ENCODE measurements at places on chromosomes 5 and 9.
A peak's percentile ranks its signal among the peaks of the same experiment; 100 is the strongest.

GRCh38 chr9:127921557-127922120 is 4.8 kb upstream of the ST6GALNAC4 start:
- peak; percentile 81 for DNase-seq

DNA sequence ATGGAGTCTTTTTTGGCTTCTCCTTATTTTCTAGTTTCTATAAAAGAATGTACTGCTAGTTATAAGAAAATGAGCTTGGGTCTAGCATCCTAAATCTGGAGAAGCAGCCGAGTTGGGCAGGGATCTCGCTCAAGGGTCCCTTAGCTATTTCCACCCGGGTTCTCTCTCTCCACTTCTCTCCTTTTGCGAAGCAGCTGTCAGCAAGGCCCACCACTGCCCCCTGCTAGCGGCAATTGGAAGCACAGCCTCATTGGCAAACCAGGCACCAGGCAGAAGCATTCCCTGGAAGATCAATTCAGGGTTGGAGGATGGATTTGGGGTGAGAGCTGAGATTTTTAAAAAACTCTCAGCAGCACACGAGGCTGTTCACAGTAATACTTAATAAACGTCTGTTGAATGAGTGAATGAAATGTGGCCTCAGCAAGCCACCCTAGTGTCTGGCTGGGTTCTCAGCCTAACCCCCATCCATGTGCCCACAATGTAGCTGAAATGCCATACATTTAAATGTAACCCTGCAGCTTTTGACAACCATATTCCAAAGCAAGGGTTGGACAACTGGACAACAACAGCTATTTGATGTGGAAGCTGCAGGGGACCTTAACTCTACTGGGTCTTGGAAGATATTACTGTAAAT is 34.6 kb upstream of the TNIP1 start:
- peak; percentile 65 for DNase-seq

DNA sequence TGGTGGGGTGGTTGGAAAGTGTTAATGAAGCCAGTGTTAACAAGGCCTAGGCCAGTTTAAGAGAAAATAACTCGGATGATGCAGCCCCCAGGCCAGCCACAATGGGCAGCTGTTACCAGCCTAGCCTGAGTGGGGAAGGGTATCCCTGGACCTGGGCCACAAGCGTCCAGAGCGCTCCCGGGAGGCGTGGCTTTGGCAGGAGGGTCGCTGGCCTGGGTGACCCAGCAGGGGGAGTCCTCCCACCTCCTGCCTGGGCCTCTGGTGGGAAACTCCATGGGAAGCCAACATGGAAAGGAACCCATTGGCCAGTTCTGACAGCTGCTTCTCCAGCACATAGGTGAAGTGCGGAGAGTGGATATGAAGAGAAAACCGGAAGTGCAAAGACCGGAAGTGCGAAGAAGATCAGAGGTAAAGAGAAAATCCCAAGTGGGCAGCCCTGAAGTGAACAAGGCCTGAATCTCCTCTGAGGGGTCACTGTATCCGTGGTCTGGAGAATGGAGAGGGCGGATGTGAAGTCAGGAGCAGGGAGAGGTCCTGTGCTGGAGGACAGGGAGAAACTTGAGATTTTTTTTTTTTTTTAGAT is 79.0 kb downstream of the ADCY2 start:
- DNase-seq, result no peak

DNA sequence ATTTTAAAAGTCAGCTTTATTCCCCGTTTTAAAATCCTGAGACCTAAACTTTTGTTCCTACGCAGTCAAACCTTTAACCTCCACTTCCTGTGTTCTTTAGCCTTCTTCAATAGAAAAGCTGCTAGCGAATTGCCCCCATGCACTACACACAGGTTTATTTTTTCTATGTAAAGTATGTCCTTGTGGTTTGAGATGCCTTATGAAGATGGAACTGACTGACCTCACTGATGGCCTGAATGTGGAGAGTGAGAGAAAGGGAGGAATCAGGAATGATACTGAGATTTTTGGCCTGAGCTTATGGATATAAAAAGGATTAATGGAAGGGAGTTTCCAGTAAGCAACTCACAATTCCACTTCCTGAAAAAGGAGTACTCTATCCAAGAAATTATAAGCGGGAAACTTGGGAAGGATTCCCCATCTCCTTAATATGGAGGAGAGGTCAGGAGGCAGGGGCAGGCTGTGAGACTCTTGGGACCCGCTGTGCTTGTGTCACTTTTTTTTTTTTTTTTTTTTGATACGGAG is 89.5 kb downstream of the UGCG start:
- DNase-seq, result no peak

DNA sequence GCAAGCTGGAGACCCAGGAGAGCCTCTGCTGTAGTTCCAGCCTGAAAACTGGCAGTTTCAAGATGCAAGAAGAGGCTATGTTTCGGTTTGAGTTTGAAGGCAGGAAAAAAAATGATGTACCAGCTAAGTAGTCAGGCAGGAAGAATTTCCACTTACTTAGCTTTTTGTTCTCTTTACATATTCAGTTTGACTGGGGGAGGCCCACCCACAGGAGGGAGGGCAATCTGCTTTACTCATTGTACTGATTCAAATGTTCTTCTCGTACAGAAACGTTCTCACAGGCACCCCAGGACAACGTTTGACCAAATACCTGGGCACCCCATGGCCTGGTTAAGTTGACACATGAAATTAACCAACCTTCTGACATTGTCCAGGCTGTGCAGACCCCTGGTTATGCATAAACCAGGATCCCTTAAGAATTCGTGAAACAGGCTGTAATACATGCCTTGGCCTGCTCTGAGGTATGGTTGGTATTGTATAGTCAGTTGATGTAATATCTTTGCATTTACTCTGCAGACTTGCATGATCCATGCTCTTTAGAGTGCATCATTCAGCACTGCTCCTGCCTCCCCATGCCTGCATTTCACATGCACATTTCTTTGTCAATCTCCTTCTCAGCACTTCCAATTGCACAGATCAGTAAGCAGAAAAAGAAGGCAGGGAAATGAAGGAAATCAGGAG is 687.1 kb downstream of the TAF11L14 start:
- no peak for DNase-seq

- no peak for DNase-seq
Measured at GRCh38 chr5:97499605-97500004, 316.6 kb upstream of the RIOK2 start.

DNA sequence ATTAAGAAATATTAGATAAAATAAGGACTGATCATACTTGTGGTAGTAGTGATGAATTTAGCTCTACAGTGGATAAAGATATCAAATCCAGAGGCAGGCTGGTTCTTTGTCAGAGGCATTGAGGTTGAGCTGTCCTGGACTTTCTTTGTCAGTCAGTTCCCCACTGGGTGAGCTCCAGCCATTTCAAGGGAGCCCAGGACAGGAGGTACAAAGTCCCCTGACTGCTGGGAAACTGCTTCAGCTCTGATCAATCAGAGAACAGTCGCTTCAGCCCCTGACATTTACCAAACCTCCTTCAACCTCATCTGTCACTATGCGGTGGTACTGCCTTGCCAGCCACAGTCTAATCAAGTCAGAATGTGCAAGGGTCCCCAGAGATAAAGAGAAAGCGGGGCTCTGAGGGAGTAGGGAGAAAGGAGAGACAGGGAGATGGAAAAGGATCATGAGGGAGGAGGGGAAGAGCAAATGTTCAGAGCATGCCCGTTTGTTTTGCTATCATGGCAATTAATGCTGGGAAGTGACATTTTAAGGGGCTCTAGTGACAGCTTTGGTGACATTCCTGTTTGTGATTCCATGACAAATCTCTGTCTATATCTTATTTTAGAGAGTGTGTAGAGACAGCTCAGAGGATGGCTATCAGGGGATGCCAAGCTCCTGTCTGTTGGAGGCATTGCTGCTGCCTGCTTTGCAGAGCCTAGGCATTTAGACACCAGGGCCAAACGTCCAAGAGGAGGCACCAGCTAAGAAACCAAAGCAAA is 223.2 kb downstream of the ASTN2 start:
- no peak for DNase-seq

DNA sequence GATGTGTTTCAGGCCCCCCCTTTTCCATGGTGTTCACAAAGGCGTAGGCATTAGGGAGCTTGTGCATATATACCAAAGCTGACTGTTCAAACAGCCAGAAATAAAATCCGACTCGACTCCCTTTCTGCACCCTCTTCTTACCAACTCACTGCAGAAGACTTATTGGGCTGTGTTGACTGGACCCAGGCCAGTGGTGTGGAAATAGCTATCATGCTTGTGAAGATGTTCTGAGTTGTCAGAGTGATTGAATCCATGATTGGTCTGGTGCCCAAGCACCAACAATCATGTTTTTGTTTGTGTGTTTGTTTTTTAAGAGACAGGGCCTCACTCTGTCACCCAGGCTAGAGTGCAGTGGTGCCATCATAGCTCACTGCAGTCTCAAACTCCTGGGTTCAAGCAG is 21.6 kb downstream of the TJP2 start:
- no peak for DNase-seq

GRCh38 chr9:37909326-37909725 is 5.4 kb upstream of the SLC25A51 start:
- no peak for DNase-seq

DNA sequence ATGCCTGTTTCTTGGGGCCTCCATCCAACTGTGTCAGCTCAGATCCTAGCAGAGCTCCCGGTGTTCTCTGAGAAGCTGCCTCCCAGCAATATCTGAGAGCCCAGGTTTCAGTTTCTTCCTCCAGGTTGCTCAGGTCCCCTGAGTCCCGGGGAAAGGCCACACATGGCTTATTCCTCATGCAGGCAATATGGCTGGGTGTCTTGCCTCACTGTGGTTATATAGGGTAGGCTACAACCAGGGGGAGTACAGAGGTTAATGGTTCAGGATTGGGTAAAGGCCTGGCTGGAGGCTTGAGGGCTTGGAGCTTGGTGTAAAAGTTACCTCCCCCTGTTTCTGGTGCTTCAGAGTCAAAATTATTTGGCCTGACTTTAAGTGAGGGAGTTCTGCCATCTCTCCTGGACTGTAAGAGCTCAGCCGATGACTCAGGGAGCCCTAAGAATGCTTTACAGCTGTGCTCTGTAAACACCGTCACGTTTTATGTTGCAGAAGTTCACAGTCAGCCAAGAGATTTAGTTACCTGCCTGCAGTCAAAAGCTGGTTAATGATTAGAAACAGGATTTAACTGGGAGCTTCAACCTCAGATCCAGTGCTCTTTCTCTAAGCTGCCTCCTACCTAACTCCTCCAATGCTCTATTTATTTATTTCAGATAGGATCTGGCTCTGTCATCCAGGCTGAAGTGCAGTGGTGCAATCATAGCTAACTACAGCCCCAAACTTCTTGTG is 24.3 kb upstream of the UBAP2 start:
- DNase-seq, result no peak

DNA sequence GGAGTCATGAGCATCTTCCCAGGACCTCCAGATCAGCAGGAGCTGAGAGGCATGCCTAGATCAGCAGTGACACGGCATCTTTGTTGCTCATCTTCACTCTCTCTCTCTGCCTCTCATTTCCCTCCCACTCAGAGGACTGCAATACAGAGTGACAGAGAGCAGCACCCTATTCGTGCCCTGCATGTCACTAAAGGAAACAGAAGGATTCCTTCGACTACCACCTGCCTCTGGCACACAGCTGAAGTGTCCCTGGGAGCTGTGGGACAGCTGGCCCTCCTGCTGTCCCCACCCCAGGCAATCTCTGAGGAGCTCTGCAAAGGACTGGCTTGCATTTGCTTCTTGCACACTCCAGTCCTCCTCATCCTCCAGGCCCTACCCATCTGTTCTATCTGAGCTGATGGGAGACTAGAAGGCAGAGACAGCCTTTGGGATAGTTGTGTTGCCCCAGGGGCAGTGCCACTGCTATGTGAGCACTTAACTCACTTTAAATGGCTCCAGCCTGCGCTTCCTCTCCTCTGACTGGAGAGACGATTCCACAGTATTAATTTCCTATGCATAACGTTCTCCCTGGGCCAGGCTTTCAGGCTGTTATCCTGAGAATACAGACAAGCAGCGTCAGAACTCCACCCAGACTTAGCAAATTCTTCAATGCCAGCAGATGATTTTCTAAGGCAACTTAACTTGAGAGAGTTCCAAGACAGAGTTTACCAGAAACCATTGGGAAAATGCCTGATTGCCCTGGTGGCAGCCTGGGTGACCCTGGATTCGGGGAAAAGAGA is 167.6 kb upstream of the MAP1B start:
- no peak for DNase-seq

- DNase-seq, result no peak
Measured at GRCh38 chr5:178304761-178305645, 72.4 kb upstream of the PHYKPL start.

DNA sequence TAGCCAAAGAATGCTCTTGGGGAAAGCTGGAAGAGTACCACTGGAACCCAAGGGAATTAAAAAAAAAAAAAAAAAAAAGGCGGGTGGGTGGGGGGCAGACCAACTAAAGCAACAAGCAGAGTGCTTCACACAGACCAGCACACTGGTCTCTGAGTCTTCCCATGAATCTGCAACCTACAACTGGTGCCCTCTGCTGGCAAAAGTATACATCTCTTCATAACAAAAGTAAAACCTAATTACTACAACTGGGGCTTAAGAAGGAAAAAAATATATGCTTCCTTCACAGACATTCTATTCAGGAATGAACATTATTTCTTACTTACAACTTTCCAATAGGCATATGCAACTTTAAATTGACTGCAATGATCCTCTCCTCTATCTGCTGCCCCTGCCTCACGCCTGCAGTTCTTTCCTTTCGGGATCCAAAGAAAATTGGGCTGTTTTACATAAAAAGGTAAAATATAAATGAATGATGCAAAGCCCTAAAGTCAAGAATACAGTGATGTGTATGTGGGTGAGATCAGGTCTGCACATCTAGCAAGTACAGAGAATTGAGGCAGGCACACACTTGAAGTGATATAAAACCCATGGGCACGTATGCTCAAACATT is 7.2 kb upstream of the KLHL3 start:
- peak; percentile 66 for DNase-seq

DNA sequence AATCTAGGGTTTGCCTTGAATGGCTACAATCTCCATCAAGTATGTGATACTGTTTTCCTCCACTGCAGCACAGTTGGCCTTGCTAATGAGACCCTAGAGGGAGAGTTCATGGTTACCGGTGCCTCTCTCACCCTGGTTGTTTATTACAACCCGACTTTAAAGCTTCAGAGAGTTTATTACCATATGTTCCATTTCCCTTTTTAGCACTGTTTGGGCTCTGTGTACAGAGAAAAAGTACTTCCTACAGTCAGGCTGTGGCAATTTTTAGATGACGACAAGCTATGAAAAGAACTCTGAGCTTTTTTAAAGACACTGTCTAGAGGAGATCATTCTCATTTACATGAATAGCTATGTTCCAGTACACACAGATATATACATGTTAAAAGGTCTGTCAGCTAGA is 48.8 kb upstream of the PLCXD3 start:
- no peak for DNase-seq

DNA sequence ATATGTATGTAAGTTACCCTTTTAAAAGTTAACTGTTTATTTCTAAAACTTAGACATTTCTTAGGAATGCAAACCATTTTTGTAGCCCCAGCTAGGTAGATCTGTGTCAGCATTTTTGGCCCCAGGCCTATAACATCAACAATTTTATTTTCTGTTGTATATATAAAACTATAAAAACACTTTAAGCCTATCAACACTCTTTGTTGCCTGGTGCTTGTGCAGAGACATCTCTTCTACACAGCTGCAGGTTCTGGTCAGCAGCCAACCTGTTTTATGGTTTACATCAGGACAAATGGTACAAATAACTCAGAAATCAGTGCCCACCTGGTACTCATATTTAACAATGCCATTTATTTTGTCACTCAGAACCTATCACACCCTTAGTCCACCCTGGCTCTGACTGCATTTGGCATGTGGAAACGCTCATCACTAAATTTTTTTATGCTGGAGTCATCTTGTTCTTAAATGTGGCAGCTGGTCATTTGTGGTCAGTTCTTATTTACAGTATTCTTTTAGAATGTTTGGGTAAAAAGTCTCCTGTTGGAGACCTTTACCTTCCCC is 173.4 kb downstream of the DNAH5 start:
- DNase-seq, result no peak

GRCh38 chr5:50574121-50574520 is 92.3 kb upstream of the PARP8 start:
- no peak for DNase-seq

Measured in activated CD4-positive, alpha-beta T cell treated with anti-CD3 and anti-CD28 coated beads, Interleukin-2, amount 50 U/mL, for 16 hours (primary cell).